Caudate nucleus (tissue), 63 donors: ENCODE measurements at places on chromosomes 1 and 21.

- DNase-seq, result no peak
Measured at GRCh38 chr1:86154571-86155050, 2.0 kb downstream of the COL24A1 start.

DNA sequence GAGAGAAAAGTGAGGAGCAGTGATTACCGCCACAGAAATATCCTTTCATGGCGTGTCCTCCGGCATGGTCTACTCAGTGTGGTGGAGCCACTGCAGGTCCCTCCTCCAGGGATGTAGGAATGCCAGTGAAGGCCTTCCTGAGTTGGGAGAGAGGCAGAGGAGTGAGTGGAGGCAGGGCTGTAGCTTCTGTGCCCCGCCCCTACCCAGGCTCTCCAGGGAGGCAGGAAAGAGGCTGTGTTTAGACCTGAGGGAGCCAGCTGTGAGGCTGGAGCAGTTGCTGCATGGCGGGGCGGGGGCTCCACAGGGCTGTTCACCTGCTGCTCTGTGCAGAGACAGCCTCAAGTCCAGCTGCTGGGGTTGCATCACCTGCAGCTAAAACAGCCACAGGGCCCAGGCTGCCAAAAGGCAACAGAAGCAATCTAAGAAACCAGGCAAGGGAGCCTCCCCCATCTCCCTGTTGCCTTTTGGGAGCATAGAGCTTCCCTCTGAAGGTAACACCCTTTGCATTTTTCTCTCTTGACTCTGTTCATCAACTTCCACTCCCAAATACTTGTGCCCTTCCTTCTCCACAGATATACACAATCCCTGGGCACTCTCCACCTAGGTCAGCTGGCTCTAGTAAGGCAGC is 801 bp upstream of the ANXA9 start:
- DNase-seq, result no peak

DNA sequence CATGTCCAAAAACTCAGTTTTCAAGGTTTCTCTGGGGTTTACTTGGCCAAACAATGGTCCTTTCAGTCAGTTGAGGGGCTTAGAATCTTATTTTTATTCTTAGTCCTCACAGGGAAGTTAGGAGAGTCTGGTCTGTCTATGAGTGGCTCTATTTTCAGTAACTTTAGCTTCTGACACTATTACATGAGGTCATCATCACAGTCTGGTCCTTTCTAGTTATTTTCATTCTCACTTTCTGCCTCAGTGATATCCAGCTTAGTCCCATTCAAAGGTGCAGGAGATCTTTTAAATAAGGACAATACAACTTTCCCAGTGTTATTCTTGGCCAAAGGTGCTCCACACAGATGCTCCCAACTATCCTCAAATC is 30.0 kb upstream of the FGGY start:
- no peak for DNase-seq

- DNase-seq, result no peak
Measured at GRCh38 chr1:17563494-17564281, 24.2 kb downstream of the ARHGEF10L start.

DNA sequence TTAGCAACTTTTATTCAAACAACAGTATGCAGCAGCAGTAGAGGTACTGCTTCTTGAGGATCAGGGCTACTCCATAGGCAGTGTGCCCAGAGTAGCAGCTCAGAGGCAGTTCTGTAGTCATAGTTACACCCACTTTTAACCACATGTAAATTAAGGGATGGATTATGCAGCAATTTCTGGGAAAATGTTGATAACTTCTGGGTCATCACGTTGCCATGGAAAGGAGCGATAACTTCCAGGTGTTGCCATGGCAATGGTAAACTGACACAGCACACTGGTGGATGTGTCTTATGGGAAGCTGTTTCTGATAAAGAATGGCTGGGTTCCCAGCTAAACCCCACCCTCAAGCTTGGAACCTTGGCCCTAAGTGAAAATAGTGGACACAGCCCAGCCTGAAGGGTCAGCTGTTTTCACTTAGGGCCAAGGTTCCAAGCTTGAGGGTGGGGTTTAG is 29.0 kb upstream of the PLA2G2A start:
- no peak for DNase-seq

DNA sequence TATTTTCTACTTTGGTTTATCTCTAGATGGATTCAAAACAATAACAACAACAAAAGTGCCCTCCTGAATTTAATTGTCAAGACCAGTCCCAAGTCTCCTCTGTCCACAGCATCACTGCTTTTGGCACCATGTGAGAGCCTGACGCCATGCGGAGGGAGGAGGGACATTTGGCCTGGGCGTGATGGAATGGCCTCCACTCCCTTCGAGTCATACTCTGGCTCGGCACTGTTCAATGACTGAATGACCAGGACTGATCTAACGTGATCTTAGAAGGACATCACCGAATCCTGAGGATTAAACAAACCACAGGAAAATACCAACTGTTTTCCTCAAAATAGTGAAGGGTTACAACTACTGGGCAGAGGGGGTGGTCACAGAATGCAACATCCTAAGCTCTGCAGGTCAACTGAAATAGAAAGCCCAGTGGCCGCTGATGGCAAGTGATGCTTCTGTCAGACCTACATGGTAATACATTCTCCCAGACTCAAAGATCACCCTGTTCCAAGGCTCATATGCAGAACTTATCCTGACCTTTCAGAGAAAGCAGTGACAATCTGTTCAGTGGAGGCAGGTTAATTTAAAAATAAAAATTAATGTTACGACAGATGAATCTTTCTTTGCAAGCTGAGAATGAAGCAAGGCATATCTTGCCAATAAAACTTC is 19.1 kb downstream of the SRSF4 start:
- DNase-seq, result no peak

GRCh38 chr21:17786851-17787181 is 32.3 kb downstream of the C21orf91 start:
- no peak for DNase-seq

DNA sequence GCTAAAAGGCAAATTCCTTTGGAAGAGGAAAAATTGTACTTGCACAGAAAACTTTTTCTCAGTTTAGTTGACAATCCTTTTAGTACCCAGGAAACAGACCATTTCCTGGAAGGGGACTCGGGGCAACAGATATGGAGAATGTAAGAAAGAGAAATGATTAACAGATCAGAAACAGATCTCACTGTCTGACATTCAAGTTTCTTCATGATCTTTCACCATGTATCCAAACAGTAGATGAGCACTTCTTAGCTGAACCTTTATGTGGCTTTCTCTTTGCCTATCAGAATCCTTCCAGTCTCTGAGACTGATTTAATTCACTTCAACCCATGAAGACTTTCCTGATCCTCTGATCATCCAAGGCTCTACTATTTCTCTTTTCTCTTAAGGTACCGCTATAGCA is 2.7 kb downstream of the TTLL7 start:
- no peak for DNase-seq

DNA sequence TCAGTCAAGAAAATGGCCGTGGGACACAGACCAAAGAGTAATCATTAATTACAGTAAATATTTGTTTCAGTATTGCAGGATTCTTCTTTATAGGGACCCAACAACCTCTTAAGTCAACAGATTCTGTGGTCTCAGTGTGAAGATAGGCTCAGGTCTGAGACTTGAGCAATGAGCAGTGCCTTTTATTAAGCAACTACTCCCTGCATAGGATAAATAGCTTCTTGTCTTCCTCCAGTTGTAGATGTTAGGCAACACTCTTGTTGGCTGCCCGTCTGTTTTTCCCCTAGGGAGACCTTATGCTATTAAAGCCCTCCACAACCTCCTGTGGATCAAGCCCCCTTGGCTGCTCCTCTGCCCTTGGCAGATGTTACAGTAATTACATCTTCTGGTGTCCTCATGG is 1.8 kb upstream of the OMA1 start:
- no peak for DNase-seq
